ENCODE measurements at places on chromosomes 13 and 19.

DNA sequence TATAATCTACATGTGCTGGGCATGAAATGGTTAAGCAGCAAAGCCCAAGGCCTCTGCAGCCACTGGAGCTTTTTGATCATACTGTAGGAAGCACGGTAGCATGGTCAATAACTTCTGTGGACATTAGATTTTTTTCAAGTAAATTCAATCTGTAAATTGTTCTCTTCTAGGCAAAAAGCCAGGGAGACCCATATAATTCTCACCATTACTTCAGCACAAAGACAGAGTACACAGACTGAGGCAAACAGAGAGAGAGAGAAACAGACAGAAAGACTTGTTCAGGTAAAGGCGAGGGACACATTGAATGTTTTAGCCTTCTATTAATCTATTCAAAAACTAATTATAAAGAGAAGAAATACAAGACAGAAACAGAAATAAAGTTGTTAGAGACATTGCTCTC, 349.4 kb downstream of the RFC3 start:
- no peak for DNase-seq

DNA sequence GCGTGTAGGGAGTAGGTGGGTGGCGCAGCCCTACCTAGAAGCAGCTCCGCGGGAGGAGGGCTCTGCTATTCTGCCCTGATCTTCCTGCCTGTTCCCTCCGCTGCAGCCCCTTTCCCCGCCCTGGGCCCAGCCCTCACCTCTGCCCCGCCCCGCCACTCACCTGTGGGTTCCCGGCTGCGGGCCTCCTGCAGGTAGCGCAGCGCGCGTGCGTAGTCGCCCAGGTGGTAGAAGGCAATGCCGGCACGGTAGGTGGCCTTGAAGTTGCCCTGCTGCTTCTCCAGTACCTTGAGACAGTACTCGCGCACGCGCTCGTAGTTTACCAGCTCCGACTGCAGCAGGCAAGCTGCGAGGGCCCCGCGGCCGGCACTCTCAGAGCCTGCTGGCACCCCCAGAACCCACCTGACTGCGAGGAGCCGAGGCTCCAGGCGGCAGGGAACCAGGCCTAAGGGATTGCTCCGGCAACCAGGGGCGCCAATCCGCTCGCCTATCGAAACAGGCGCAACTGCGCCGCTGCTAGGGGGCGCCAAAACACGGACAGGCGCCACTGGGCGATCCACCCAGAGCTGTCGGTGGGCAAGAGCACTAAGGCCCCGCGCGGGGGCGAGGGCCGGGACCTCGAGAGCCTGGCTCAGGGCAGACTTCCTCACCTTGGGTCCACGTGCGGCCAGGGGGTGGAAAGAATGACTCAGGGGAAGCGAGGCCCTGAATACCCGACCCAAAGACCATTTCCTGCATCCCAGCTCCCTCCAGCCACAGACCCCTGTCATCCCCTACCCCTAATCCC, 965 bp downstream of the TTC9B start:
- DNase-seq: peak; percentile 48

- DNase-seq: peak; percentile 88
Measured at GRCh38 chr19:29672933-29673336, 7.7 kb downstream of the PLEKHF1 start.

- DNase-seq: no peak
Measured at GRCh38 chr13:74892096-74892495, 589.9 kb downstream of the TBC1D4 start.

GRCh38 chr19:5360003-5360780, 19.6 kb upstream of the PTPRS start:
- DNase-seq: no peak

DNA sequence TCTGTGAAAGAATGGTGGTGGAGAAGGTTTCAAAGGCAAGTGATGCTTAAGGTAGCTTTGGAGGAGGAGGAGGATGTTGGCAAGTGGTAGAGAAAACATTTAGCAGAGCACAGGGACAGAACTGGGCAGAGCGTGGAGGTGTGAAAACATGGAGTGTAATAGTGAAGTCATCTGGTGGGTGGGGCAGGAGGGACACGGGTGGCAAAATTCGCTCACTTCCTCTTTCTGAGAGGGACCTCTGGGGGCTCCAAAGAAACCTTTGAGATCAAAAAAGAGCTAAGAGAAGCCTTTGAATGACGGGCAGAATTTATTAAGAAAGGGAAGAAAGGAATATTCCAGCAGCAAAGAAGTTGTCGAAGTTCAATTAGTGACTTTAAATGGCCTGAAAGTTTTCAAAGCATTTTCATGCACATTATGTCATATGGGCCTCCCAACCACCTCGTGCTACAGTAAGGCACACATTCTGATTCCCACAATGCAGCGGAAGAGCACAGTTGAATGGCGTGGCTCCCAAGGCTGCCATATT, 82.8 kb downstream of the STARD13 start:
- no peak for DNase-seq

DNA sequence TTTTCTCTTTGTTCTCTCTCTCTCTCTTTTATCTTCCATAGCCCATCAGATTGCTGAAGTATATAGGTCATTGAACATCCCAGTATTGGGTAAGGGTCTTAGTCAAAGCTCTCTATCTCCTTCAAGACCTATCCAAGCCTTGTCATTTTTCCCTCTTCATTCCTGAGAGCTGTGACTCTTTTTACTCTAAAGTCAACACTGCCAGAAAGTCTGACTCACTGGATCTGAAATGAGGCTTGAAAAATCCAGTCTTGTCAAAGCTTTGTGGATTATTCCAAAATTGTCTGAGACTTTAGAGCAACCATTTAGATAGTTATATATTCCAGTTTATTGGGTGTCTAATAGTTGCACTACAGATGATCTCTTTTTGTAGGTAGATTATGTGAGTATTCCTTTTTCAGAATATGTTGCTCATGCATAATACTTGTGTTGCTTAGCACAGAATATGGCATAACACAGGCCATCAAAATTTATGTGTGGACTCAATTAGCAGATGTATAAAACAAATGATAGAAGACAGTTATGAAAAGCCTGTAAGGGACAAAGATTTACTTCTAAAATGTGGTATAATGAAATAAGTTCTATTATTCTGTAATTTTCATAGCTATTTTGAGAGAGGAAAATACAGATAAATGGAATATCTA, 389.3 kb upstream of the PCDH9 start:
- DNase-seq: no peak

- DNase-seq: no peak
Measured at GRCh38 chr13:100597253-100597652, 8.7 kb upstream of the GGACT start.

DNA sequence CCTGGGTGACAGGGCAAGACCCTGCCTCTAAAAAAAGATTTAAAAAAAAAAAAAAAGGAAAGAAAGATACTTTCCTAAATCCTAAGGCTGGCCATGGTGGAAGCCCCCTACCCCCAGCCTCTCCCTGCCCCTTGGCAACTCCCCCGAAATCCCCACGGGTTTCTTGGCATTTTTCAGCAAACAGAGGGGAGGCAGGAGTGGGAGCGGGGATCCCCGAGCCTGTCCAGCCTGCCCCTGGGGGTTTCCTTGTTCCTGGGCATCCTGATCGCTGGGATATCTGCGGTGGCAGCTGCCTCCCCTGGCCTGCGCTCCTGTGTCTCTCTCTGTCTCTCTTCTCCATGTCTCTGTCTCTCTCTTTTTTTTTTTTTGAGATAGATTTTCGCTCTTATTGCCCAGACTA, 3.4 kb upstream of the EBI3 start:
- no peak for DNase-seq

GRCh38 chr13:112242777-112243176, 133.4 kb upstream of the SPACA7 start:
- DNase-seq: no peak

GRCh38 chr13:73287831-73288230, 229.0 kb downstream of the KLF5 start:
- no peak for DNase-seq

DNA sequence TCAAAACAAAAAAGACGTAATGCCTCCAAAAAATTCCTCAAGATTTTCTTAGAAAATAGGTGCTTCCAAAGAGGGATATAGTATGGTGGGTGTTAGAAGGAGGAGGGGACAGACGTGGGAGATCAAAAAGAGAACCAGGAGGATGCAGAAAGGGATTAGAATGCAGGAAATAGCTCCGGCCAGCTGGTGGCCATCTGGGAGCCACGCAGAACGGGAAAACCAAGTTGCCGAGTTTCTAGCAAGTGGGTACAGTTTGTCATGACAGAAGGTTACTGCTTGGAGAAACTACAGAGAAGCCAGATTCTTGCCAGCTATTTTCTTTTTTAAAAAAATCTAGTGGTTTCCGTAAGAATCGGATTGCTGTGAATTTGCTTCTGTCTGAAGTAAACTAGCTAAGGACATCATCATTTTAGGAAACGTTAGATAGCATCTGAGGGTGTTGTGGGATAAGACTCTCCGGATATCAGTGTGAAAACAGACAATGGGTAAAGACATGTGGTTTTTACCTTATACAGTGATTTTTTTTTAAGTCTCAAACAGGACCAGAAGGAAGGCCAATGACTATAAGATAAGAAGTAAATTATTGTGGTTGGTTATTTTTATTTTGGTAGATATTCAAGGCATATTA, 104.9 kb downstream of the HSPH1 start:
- no peak for DNase-seq

DNA sequence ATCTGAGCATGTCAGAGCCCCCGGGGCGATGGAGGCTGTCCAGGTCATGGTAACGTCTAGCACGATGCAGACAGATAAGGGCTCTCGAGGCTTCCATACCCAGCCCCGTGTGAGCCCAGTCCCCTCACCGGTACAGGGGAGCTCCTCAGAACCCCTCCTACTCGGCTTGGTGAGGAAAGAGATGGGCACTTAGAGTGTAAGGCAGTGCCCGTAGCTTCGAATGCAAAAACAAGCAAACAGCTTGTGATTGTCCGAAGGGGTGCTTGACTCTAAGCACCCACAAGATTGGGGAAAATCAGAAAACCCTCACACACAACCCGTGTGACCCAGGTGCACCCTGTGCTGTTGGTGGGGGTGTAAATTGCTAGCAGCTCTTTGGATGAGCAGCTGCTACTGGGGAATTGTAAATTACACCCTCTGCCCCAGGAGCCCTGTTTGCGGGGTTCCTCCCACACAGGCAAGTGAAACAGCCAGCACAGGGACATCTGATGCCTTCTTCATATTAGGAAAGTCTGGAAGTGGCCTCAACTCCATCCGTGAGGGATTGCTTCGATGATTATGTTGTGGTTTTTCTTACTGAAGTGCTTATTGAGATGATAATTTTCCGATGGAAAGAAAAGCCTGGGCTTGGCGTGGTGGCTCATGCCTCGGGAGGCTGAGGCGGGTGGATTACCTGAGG, 918 bp upstream of the PSPN start:
- no peak for DNase-seq

GRCh38 chr19:1238369-1239303, 831 bp upstream of the CBARP start:
- no peak for DNase-seq

DNA sequence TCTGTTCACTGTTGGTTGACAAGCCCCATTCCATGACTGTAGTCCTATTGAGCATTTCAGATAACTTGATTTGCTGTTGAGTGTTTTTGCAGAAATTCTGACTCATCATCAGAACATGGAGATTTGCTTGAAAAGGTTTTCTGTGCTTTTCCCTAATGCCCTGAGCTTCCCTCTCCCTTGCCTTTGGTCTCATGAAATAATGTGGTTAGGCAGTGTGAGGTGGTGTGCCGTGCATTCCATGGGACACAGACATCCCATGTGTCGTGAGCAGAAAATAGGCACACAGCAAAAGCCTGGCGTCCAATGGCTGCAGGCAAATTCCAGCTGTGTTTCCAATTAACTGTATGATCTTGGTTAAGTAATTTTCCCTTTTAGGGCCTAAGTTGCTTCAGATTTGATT, 197.4 kb downstream of the DLEU7 start:
- DNase-seq: no peak

GRCh38 chr19:8342684-8343482, at the start of gene KANK3:
Gene KANK3, minus strand, starts transcription at chr19:8343262. Its CDS starts 5,434 bp downstream, at chr19:8337828.
- peak; percentile 96 for DNase-seq

GRCh38 chr19:10820173-10820572, 15.8 kb downstream of the TMED1 start:
- no peak for DNase-seq

- no peak for DNase-seq
Measured at GRCh38 chr19:10643172-10643967, 10.8 kb upstream of the ILF3 start.

GRCh38 chr13:19961924-19962323, 3.4 kb downstream of the ZMYM2 start:
- no peak for DNase-seq

DNA sequence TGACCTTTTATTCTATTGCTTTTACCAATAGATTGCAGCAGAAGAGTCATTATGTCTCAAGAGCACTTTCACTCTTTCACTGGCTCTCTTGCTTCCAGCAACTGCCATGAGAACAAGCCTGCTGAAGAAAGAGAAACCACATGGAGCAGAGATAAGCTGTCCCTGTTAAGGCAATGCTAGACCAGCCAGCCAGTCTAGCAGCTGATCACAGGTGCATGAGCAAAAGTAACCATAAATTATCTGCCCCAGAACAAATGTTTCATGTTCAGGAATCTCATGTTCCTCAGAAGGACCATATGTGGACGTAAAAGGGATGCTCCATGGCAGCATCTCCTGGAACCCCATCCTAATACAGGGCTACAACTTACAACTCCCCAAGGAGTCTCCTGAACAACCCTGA, 20.4 kb upstream of the DCLK1 start:
- no peak for DNase-seq

DNA sequence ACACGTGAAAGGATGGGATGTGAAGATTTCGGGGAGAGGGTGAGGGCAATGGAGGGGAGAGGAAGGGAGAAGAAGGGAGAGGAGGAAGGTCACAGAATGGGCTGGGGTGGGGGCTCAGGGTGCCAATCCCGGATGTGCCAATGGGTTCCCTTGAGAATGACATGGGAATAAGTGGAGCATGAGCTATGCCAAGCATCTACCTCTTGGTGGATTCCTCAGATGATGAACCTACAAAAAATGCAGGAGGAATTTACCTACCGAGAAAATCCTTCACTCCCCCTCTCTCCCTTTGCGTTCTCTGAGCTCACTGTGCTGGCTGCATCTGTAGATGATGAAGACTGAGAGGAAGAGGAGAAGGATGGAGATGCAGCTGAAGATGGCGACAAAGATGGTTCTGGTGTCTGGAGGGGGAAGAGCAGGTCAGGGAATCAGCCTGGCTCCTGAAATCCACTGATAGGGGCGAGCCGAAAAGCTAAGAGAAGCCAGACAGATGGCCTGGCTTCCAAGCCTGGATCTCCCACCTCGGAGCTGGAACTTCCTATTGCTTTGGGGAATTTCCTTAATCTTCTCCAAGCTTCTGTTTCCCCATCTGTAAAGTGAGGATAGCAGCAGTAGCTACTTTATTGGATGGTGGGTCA, 21.6 kb downstream of the VSTM1 start:
- no peak for DNase-seq

DNA sequence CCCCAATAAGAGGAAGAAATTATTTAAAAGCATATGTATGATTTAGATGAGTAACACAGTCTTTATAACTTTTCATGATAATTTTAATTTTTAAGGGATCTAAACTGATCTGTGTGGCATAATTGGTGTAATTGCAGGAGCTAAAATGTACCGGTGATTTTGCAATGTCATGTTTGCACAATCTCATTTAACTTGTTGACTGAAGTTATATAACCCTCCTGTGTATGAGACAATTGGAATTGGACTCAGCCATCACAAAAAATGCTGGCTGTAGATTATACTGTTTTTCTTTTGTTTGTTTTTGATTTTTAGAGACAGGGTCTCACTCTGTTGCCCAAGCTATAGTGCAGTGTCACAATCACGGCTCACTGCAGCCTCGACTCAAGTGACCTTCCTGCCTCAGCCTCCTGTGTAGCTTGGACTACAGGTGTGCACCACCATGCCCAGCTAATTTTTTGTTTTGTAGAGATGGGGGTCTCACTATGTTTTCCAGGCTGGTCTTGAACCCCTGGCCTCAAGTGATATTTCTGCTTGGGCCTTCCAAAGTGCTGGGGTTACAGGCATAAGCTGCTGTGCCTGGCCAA, 26.1 kb downstream of the FGF9 start:
- DNase-seq: no peak

GRCh38 chr13:96090240-96091101, 564 bp downstream of the HS6ST3 start:
- DNase-seq: no peak
